ENCODE measurements at places on chromosomes 7 and 10. TPM values are rescaled to one million over a fixed set of nuclear protein-coding genes. Genes with fewer than 3 reads are reported as not detected.
A peak's percentile ranks its signal among the peaks of the same experiment; 100 is the strongest.

GPR22 gene
- polyA plus RNA-seq = not detected

PTF1A gene
- polyA plus RNA-seq = not detected

PTN gene
- 85.1 TPM for polyA plus RNA-seq

LEP gene
- 0.07 TPM for polyA plus RNA-seq

C7orf57 gene
- polyA plus RNA-seq = 3.1 TPM

AKR1C3 gene
- polyA plus RNA-seq = 1.9 TPM

CCDC172 gene
- polyA plus RNA-seq = not detected

C10orf105 gene
- 0.70 TPM for polyA plus RNA-seq

MYH16 gene
- 0.04 TPM for polyA plus RNA-seq

DNA sequence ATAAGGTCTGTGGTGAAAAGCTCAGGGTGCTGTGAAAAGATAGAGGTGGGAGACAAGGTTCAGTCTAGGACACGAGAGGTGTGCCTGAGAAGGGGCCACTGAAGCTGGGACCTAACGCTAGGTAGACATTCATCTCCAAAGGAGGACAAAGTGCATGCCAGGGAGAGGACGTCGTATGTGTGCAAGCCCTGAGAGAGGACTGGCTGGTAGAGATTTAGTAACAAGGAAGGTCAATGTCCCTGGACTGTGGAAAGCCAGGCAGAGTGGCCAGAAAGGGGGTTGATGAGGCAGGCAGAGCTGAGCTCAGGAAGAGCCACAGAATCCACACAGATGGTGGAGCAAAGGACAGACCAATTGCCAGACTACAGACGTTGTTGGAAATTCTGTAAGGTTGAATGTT lies 817.6 kb downstream of the CCSER2 start:
- DNase-seq = no peak

DNA sequence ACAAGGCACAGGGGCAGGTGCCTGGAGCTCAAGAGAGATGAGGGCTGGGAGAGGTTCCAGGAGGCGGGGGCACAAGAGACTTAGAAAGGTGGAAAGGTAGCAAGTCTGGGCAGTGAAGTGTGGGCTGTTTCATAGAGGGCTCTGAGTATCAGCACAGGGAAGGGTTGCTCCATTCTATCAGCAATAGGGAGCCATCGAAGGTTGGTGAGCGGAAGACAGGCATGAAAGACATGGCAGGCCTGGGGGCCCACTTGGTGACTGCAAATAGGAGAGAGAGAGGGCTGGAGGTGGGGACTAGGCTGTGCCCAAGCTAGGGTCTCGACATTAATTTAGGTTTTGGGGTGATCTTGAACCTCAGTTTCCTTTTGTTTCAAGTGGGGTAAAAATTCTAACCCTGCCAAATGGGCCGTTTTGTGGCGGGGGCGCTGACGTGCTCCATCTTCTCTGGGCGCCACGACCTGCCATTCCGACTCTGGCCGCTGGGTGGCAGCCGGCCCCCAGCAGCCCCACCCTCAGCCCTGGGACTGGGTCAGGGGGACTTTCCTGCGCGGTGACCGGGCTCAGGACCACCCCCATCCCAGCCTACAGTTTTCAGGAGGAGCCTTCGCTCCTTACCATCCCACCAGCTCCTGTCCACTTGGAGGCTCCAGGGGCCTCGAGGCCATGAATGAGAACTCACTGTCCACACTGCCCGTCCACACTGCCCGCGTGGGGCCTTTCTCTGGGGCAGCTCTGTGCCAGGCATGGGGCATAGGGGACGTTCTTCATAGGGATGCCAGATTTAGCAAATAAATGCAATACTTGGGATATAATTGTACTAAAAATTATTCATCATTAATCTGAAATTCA lies 37.2 kb upstream of the PCBD1 start:
- DNase-seq = no peak

- no peak for DNase-seq
Measured at GRCh38 chr7:30502470-30503251, 2.0 kb downstream of the GGCT start.

GRCh38 chr7:154986200-154986945 lies 16.6 kb downstream of the PAXIP1 start:
- no peak for DNase-seq

DNA sequence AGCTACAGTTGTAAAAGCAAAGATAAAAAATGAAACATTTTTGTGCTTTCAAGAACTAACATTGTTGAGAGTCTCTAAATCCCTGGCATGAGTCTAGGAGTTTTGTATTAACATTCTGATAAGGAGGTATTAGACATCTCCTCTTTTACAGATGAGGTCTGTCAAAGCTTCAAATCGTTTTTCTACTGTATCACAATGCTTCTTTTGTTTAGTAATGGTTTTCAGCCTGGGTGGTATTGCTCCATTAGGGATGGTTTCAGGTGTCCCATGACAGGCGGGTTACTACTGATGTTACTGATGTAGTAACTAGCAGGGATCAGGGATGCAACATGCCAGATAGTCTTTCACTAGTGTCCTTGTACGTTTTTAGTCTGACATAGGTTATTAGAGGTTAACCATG lies 27.4 kb downstream of the STAM start:
- no peak for DNase-seq

DNA sequence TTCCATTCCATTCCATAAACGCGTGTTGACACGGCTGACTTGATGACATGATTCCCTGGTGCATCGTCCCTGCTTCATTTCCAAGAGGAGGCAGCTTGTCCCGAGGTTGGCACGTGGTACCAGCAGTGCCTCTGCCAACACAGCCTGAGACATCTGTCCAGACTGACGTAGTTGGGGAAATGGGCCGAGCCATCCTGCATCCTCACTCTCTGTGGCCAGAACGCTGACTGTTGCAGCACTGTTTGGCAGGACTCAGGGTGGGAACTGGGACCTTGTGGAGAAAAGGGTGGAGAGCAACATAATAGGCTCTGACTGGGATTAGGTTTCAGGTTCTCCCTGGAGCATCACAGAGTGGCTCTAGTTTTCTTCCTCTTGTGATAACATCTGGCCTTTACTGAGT lies 118.6 kb upstream of the BTBD16 start:
- DNase-seq = no peak

- DNase-seq = no peak
Measured at GRCh38 chr10:6647811-6648526, 67.9 kb upstream of the PRKCQ start.

GRCh38 chr10:108877095-108877561 lies 1046.2 kb downstream of the XPNPEP1 start:
- DNase-seq = no peak

DNA sequence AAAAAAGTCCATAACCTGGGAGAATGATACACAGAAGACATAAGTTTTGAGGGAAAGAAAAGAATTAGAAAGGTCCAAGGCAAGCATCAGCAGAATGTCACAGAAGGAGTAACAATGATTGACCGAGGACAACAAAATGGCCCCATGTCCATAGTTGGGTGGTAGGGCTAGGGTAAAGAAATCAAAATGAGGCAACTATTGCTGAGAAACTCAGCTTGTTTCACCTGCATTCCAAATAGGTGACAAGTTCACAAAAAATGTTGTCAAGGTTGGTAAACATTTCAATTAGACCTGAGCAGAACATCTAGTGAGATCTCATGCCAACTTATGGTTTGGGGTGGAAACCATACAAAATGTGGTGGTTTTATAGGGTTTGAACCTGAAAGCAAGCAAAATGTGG lies 22.8 kb upstream of the DLX6 start:
- no peak for DNase-seq

DNA sequence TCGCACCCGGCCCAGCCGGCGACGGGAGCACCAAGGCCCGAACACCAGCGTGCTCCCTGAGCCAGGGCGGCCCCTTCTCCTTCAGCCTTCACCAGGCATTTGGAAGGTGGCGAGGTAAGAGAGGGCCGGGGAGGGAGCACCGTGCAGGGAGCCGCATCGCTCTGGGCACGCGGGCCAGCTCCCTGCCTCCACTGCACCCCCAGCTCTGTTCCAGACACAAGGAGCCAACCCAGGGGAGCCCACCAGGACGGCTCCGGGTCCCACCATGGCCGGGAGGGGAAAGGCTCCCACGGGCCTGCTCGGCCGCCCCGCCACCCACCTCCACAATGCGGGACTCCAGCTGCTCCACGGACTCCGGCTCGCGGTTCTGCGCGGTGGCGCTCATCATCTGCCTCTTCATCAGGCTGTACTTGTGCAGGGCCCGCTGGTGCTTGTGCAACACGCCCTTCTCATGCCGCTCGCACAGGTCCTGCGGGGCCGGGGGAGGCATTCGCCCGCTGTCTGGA lies 15.1 kb downstream of the NUDT1 start:
- DNase-seq = no peak

DNA sequence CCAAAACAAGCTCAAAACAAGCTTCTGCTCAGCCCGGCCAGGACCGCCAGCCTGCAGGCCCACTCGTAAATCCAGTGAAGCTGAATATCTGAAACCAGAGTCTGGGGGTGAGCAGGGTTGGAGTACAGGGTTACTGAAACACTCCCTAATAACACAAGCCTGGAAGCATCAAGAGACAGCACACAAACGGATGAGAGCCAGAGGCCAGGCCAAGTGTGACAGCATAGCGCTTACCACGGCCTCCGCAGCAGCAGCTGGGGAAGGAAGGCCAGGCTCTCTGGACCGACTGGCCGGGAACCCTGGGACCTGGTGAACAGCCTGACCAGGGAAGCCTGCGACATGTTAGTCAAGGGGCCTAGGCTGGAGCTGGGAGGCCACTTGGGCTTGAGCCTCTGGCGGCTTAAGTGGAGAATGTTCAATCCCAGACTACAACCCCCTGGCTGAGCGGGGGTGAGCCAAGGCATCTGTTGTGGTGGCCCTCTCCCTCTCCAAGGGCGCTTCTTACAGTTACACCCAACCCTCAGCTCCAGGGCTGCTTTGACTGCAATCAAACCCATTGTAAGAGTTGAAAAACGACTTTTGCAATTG lies 21.7 kb upstream of the RNF32 start:
- no peak for DNase-seq

- DNase-seq = no peak
Measured at GRCh38 chr7:33114976-33115375, 5.8 kb upstream of the RP9 start.

DNA sequence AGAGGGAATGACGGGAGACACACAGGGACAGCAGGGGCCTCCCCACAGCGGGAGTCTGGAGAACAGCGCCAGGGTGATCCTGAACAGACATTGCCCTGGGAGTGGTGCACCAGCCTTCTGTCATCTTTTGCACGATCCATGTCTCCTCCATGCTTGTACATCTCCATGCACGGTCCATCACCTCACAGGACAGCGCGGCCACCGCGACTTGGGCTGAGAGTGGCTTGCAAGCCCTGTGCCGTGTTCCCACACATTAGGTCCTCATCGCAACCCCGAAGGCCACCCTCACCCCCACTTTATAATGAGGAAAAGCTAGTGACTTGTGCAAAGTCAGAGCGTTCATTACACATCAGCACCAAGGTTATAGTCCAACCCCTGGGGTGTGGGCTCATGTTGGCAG lies 64.7 kb downstream of the CDH23 start:
- no peak for DNase-seq

- DNase-seq = no peak
Measured at GRCh38 chr10:114266521-114266920, 27.5 kb downstream of the VWA2 start.

GRCh38 chr10:102645388-102645740 lies 1.1 kb downstream of the TRIM8 start:
- DNase-seq = peak; percentile 88

DNA sequence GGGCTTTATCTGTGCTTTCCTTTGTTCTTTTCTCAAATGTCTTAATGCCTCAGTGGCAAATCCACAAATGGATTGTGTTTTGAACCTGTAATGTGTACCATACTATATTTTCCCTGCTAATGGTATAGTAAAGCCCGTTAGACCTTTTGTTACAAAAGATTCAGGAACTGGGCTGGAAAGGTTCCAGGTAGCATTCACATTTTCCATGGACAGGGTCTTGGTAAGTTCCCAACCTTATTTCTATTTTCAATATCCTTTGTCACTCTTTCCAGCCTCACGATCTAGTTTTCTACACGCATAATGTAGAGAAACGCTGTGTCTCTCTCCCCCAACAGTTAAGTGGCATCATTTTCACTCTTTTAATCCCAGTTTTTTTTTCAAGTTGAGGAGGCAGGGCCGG lies 153.0 kb downstream of the PLCE1 start:
- DNase-seq = no peak

- DNase-seq = no peak
Measured at GRCh38 chr7:73838642-73839041, 3.7 kb downstream of the METTL27 start.

- no peak for DNase-seq
Measured at GRCh38 chr7:128910569-128910945, at the start of gene KCP. Gene KCP (minus strand): TSS chr7:128910709. CDS start chr7:128910676, 33 bp downstream.

- no peak for DNase-seq
Measured at GRCh38 chr7:94649450-94649849, 6.5 kb downstream of the SGCE start.

- no peak for DNase-seq
Measured at GRCh38 chr10:121351540-121351939, 246.7 kb downstream of the FGFR2 start.
